ENCODE measurements at places on chromosomes 3 and 15. TPM values are rescaled to one million over a fixed set of nuclear protein-coding genes. Genes with fewer than 3 reads are reported as not detected.

The SEMA7A gene
- 0.98 TPM for polyA plus RNA-seq

The EPHB3 gene
- polyA plus RNA-seq: 1.4 TPM

The EPHA3 gene
- 1.3 TPM for polyA plus RNA-seq

The ZMYND10 gene
- polyA plus RNA-seq: 0.15 TPM

The CSPG4 gene
- 8.5 TPM for polyA plus RNA-seq

The CLDN18 gene
- polyA plus RNA-seq: 0.01 TPM

The SLC22A14 gene
- 0.11 TPM for polyA plus RNA-seq

- DNase-seq: no peak
Measured at GRCh38 chr15:67855842-67856241, 16.0 kb upstream of the RNU6-1 start.

- no peak for DNase-seq
Measured at GRCh38 chr3:67048067-67048714, 50.1 kb downstream of the KBTBD8 start.

GRCh38 chr15:45795440-45796069 lies 160.7 kb downstream of the SQOR start:
- DNase-seq: no peak

DNA sequence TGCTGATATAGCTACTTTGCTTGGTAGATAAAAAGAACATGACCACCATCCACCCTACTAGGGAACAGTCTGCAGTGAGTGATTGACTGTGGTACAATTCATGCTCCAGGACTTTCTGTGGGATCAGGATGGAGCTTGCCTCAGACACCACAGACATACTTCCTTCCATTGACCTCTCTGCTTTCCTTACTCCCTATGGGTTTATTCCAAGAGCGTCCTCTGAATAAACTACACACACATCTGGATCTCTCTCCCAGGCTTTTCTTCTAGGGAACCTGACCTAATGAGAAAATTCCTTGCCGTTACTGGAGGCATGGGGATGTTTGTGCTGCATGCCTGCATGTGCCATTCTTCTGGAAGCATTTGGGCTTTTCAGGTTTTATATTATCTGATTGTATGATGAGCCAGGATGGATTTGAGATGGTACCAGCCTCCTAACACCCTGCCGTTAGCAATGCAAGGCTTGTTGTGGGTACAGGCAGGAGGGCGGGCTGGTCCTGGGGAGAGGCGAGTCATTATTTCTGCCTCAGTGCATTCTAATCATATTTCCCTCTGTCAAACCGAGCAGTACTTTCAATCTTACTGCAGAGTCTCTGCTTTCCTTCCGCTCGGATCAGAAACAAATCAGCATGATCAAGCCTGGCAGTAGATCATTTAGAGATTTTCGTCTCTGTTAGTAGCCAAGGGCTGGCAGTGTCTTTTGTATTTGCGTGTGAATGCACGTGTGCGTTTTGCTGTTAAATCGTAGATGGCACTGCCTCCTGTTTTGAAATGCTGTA lies 279.2 kb downstream of the PDCD6IP start:
- DNase-seq: no peak

- no peak for DNase-seq
Measured at GRCh38 chr3:151856118-151856517, 17.3 kb upstream of the SUCNR1 start.

DNA sequence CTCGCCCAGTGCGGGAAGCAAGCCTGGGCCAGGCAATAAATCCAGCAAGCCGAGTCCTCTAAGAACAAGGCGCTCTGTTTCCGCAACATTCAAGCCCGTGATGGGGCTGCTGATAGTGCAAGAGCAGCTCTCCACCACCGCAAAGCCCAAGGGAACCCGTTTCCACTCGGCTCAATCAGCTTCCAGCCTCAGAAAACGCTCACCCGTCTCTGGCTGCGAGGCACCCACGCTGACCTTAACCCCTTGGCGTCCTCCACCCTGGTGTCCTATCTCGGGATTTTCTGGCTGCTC lies 17.8 kb downstream of the SPATA12 start:
- peak; percentile 58 for DNase-seq

- no peak for DNase-seq
Measured at GRCh38 chr15:35195649-35196048, 110.6 kb upstream of the NANOGP8 start.

- DNase-seq: no peak
Measured at GRCh38 chr3:87203809-87204208, 23.3 kb upstream of the CHMP2B start.

DNA sequence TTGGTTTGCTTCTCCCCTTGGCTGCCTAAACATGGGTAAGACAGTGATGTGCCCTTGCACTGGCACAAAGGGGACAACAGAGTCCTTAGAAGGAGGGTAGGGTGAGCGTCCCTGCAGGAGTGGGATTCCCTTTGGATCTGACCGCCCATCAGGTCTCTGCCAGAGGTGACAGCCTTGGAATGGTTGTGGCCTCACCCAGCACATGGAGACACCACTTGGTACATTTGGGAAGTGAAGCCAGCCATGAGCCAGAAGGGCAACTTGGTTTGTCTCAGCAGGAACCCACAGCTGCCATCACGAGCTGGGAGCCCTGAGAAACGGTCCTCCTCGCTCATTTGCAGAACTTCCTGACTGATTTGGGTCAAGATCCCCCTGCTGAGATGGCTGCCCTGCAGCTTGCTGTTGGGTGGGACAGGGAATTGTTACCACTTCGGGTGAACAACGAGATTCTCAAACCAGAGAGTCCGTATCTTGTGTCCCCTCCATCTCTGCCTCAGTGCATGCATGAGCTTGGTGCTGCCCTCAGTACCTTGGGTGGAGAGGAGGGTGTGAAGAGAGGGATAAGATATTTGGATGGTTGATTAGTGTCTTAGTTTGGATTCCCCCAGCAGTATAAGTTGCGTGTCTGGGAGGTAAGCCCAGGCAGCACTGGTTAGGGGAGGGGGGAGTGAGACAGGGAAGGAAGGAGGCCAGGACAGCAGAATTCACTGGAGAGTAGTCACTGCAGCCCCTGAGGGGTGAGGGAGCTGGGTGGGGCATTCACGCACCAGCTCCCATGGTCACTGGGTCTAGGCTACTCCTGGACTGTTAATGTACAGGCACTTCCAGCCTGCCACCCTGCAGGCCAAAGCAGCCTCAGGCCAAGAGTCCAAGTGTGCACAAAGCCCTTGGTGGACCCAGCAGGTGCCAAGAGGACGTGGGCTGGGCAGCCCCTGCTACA lies 168.8 kb upstream of the TOPAZ1 start:
- no peak for DNase-seq

GRCh38 chr3:74443102-74443501 lies 171.4 kb downstream of the CNTN3 start:
- DNase-seq: no peak

- no peak for DNase-seq
Measured at GRCh38 chr3:14454639-14455310, 52.4 kb downstream of the SLC6A6 start.
